ENCODE measurements at places on chromosomes 7 and 10.
A peak's percentile ranks its signal among the peaks of the same experiment; 100 is the strongest.

DNA sequence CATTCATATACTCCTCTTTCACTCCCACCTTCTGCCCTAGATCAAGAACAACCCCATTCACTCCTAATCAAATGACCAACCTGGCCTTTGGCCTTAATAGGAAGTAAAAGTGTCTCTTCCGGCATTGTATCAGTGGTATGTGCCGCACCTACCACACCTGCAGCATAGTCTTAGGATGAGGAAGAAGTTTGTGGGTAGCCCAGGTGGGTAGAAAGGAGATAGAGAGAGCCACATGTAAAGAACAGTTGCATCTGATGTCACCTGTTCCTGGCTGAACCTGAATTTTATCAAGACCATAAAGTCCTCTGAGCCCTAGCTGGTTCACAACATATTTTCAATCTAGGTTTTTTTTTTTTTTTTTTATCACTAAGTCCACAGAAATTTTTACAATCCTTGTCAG, 55.5 kb upstream of the PTPN12 start:
- no peak for DNase-seq
- no peak overlapping the region for H3K27ac ChIP-seq
- no peaks in the 10 kb centered on the region for H3K27me3 ChIP-seq
- H3K4me3 ChIP-seq = no peak overlapping the region
- no peaks in the 10 kb centered on the region for H3K4me1 ChIP-seq

- H3K4me1 ChIP-seq = peaks cover 32% of the 10 kb centered on the region
- H3K27ac ChIP-seq = peak overlapping the region; percentile 65
- H3K4me3 ChIP-seq = peak overlapping the region; percentile 97
These were observed 1.2 kb upstream of the ZMIZ1 start for GRCh38 chr10:79067241-79068202.

DNA sequence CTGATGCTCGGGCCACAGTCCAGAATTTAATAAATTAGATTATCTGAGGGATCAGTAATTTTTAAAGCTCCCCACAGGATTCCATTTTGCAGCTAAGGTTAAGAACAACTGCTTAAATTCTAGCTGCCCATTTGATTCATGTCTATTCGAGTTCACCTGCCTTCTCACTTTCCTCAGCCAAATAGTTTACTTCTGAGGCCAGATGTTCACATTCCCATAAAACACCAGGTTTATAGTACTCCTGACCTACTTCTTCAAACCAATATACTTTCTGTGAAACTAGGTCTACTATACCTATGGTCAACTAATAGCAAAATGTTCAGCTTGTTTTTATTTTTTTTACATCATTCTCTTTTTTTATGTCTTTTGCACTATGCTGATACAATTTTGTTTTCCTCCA, 86.3 kb downstream of the GPR158 start:
- no peak overlapping the region for H3K27ac ChIP-seq
- H3K36me3 ChIP-seq = no peaks in the 10 kb centered on the region
- H3K4me3 ChIP-seq = no peak overlapping the region
- no peak for DNase-seq
- H3K4me1 ChIP-seq = no peaks in the 10 kb centered on the region

DNA sequence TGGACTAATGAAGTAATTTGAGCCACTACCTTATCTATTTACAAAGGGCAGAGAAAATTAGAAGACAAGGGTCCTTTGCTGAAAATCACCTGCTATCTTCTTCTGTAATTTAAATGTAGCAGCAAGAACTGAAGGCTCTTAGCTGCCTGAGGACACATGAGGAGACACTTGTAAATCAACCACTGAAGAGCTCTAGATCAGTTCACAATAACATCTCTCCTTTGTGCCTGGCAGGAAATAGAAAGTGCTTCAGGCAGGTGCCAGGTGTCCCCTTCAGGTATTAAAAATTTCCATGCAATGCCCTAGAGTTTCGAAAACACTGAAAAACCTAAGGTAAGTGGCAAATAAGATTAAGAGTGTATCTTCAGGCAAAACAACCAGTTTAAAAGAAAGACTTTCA, 474.6 kb downstream of the GRM8 start:
- H3K4me3 ChIP-seq = no peak overlapping the region
- H3K27me3 ChIP-seq = peaks cover 1% of the 10 kb centered on the region
- no peaks in the 10 kb centered on the region for H3K4me1 ChIP-seq
- H3K36me3 ChIP-seq = no peaks in the 10 kb centered on the region
- no peak overlapping the region for H3K27ac ChIP-seq

- no peak overlapping the region for H3K27ac ChIP-seq
- H3K36me3 ChIP-seq = peaks cover 5% of the 10 kb centered on the region
- DNase-seq = no peak
- no peaks in the 10 kb centered on the region for H3K27me3 ChIP-seq
- no peaks in the 10 kb centered on the region for H3K4me1 ChIP-seq
- no peak overlapping the region for H3K4me3 ChIP-seq
These were observed 238.8 kb downstream of the ZEB1 start for GRCh38 chr10:31557854-31558253.

DNA sequence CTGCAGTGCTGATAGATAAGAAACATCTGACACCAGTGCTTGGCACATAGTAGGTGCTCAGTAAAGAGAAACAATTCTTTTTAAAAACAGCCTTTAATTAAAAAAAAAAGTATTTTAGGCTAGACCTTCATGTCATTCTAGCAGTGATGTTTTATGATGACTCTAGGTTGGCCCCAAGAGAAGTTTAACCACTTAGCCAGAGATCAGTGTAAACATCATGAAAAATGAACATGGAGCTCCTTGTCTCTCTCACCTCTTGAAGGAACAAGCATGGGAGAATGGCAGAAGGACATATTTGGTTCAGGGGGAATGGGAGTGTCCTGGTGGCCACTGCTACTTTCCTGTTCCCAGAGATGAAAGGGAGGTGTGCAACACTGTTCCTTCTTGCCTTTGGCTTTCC, 641.0 kb downstream of the LRMDA start:
- H3K27me3 ChIP-seq = no peaks in the 10 kb centered on the region
- H3K4me1 ChIP-seq = no peaks in the 10 kb centered on the region
- H3K36me3 ChIP-seq = peaks cover 13% of the 10 kb centered on the region
- no peak overlapping the region for H3K27ac ChIP-seq

- H3K4me3 ChIP-seq = peak within 1 kb of the TSS; percentile 97
- peaks cover 4% of the 10 kb centered on the region for H3K36me3 ChIP-seq
- no peak within 1 kb of the TSS for H3K27ac ChIP-seq
- DNase-seq = peak; percentile 30
- H3K4me1 ChIP-seq = peaks cover 9% of the 10 kb centered on the region
- peaks cover 30% of the 10 kb centered on the region for H3K27me3 ChIP-seq
These were observed at the start of gene KCNMA1 for GRCh38 chr10:77637532-77638320. KCNMA1 (minus strand) TSS chr10:77637808.

DNA sequence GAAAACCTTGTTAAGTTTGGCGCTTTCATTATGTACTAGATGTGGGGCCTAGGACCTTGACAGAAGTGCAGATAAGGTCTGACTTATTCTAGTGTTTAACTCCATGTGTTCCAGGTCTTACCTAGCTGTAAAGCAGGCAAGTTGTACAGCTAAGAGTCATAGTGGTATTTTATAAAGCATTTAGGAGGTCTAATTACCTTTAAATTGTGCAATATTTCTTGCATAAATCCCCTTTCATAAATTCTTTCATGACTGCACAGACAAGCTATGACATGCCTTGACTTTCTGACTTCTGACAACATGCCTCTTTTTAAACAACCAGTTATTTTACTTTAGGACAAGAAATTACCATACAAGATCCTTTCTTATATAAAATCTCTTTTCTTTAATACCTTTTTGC, 151.6 kb upstream of the VSTM2A start:
- H3K4me3 ChIP-seq = no peak overlapping the region
- DNase-seq = no peak
- H3K36me3 ChIP-seq = no peaks in the 10 kb centered on the region
- no peaks in the 10 kb centered on the region for H3K27me3 ChIP-seq

DNA sequence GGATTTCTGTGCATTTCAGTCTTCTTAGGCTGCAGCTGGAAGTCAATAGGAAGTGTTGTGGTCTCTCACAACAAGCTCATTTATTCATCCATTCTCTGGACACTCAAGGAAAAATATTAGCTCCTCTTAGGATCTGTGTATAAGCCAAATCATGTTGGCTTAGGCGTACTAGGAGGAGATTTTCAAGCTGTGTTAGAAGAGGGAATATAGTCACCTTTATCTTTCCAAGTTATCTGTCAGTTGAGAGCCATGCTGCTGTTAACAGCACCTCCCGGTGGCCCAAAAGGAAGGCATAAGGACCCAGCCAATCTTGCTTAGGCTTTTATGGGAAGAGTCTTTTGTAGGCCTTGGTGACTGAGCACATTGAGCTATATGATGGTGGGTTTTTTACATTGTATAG, 220.0 kb downstream of the LRMDA start:
- no peak for DNase-seq
- no peak overlapping the region for H3K4me3 ChIP-seq
- H3K36me3 ChIP-seq = no peaks in the 10 kb centered on the region
- no peak overlapping the region for H3K27ac ChIP-seq

GRCh38 chr7:117124591-117125220, 171.4 kb downstream of the ST7 start:
- H3K36me3 ChIP-seq = peaks cover 6% of the 10 kb centered on the region
- no peak overlapping the region for H3K4me3 ChIP-seq
- peaks cover 4% of the 10 kb centered on the region for H3K27me3 ChIP-seq
- H3K4me1 ChIP-seq = peaks cover 43% of the 10 kb centered on the region
- peak overlapping the region; percentile 80 for H3K27ac ChIP-seq

- no peak overlapping the region for H3K4me3 ChIP-seq
- DNase-seq = no peak
- H3K27me3 ChIP-seq = peaks cover 1% of the 10 kb centered on the region
- no peaks in the 10 kb centered on the region for H3K36me3 ChIP-seq
These were observed 304.5 kb upstream of the FZD8 start for GRCh38 chr10:35946556-35946955.

- H3K4me1 ChIP-seq = peaks cover 2% of the 10 kb centered on the region
- H3K36me3 ChIP-seq = no peaks in the 10 kb centered on the region
- no peak for DNase-seq
- no peaks in the 10 kb centered on the region for H3K27me3 ChIP-seq
These were observed 29.3 kb downstream of the CYTH3 start for GRCh38 chr7:6243168-6243567.

DNA sequence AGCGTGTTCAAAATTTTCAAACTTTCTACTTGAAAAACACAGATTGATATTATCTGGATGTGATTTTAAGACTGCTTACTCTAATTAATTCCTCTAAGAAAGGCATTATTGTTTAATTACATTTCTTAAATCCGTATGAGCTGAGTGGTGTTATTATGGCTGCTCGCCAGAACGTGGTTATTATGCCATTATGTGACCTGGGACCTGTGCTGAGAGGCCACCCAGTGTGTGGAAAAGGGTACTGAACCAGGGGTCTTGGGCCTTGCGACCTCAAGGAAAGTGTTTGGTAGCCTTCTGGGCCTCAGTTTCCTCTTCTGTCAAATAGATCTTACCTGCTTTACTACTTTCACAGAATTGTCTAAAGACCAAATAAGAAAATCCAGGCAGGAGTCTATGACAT, 15.4 kb downstream of the LGI1 start:
- H3K4me1 ChIP-seq = no peaks in the 10 kb centered on the region
- H3K27me3 ChIP-seq = peaks cover 1% of the 10 kb centered on the region
- DNase-seq = no peak
- H3K36me3 ChIP-seq = no peaks in the 10 kb centered on the region
- H3K27ac ChIP-seq = no peak overlapping the region

DNA sequence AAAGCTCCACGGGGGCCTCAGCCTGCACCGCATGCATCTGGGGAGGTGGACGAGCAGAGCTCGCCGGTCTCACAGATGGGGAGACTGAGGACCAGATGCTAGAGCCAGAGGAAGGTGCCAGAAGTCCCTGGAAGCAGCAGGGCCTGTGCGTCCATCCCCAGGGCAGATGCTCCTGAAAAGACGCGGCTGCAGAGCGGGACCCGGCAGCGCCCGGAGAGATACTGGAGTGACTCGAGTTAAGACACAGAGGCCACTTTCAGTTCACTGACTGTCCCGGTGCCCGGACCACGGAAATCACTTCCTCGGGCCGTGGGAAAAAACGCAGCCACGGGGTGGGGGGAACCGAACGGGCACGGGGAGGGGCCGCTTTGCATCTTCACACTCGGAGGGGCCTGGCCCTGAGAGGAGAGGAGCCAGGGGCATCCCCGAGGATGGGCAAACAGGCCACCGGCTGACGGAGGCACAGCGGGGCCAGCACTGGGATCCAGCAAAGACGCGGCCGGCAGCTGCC, 85.4 kb downstream of the FOXL3 start:
- DNase-seq = peak; percentile 3
- H3K4me1 ChIP-seq = peaks cover 3% of the 10 kb centered on the region
- no peak overlapping the region for H3K4me3 ChIP-seq
- H3K27ac ChIP-seq = no peak overlapping the region
- no peaks in the 10 kb centered on the region for H3K36me3 ChIP-seq
- H3K27me3 ChIP-seq = peaks cover 2% of the 10 kb centered on the region

All from endothelial cell (in vitro differentiated cells).